Gastrocnemius medialis (tissue), 4 donors: ENCODE measurements at places on chromosomes 6 and 20.

DNA sequence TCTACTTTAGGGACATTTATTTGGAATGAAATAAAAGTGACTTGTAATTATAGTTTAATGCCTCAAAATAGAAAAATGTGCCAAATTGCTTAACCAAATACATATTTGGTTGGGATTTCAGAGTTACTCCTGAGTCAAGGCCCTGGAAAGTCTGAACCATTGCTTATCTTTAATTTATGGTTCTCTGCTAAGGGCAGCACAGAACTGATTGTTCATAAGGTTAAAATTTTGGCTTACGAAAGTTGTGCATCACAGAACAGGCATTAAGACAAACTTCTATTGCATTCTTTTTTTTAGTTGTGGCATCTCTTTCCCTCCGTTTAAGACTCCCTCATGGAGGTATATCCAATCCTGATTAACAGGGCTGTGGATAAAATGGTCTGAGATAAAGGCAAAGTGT lies 92.2 kb upstream of the TENT5A start:
- no peak for DNase-seq

DNA sequence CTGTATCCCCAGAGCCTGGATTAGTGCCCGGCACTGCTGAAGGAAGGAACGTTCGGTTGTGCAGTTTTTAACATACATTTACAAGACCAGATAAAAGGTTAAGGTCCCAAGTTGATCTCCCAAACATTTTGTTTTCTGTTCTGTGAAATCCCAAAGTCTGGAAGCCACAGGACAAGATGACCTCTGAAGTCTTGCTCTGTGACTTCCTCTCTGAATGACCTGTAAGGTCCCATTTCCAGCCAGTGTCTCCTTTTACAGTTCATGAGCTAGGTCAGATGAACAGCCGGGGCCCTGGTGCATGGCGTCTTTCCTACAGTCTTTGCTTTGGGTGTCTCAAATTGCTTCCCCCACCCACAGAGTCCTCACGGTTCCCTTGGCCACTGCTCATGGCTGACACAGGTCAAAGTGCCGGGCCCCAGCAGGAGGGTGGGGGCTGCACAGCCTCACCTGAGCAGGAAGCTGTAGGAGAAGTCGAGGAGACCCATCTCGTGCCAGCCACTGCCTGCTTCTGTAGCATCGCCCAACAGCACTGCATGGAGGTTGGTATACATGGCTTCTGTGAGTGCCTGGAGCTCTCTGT lies 24.0 kb downstream of the PTGIS start:
- DNase-seq: no peak

DNA sequence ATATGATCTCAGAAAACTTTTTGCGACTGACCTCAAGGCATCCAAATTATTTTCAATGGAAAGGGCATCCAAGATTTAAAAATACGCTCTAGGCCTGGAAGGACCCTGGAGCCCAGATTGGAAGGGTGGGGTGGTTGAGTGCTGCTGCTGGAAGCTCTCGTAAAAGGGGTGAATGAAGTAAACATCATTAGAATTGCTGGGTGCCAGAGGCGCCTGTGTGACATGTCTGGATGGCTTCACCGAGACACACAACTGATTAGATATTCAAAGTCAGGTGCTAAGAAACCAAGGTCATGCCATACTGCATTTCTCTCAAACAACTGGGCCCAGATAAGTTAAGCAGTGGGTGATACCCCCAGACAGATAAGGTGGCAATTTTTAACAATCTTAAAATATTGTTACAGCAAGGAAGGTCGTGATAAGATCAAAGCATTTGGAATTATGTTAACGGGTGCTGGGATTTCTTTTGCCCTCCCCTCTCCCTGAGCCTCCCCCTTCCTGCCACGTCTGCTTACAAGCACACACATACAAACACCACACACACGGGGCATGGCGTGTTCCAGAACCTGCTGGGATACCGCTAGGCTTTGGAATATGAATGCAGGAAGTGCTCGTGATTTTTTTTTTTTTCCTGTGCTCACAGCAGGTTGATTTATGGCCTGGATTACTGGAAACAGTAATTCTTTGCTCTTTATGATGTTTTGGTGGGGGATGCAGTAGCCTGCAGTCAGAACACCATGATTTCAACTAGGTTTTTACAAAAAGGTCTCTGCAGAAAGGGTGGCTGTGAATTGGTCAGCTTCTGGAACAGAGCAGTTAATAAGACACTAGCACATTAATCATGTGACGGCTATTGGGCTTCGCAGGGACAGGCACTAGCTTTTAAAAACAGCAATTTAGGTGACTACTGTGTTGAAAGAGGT lies 551.2 kb downstream of the QKI start:
- DNase-seq: peak; percentile 79

GRCh38 chr20:48816282-48817205 lies 11.3 kb downstream of the PREX1 start:
- no peak for DNase-seq

- DNase-seq: no peak
Observed at GRCh38 chr6:52975580-52975979, 19.5 kb downstream of the GSTA4 start.
